Activated naive CD8-positive, alpha-beta T cell treated with anti-CD3 and anti-CD28 coated beads, Interleukin-2, amount 50 U/mL, for 16 hours (primary cell): ENCODE measurements at places on chromosomes 1 and 21.

DNA sequence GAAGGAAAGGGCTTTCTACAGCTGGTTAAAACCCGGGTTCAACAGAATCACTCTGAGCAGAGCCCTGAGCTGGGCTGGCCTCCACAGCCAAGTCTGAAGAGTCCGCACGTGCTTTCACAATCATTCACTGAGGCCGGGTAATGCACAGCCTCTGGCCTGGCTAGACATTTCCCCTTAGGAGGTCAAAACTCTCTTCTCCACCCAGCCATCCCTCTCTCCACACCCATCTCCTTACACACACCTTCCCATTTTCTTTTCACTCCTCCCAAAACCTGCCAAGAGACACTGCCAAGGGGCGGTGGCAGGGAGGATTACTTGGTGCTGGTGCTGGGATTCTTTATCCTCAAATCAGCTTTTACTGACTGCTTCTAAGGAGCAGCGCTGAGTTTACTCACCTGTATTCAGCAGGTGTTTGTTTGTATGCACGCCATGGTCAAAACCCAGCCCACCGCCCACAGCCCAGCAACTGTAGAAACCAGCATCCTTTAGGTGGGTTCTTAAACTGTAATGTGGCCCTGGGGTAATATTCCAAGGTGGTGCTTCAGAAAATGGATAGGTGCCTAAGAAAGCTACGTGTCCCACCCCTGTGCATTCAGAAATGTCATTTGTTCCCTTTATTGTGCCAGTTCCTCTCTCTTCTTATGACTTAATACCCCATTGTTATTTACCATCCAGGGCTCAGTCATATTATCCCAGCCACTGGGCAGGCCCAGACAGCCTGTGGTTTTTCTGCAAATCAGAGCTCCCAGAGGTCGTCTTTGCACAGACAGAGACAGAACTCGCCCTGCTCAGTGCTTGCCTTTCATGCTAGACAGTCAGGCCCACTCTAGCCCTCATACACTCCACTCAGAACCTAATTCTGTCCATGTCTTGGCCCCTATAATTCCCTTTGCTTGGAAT lies 80.2 kb downstream of the ADSS2 start:
- no peak for DNase-seq

- no peak for DNase-seq
Observed at GRCh38 chr1:202411422-202411821, 62.9 kb downstream of the PPP1R12B start.

DNA sequence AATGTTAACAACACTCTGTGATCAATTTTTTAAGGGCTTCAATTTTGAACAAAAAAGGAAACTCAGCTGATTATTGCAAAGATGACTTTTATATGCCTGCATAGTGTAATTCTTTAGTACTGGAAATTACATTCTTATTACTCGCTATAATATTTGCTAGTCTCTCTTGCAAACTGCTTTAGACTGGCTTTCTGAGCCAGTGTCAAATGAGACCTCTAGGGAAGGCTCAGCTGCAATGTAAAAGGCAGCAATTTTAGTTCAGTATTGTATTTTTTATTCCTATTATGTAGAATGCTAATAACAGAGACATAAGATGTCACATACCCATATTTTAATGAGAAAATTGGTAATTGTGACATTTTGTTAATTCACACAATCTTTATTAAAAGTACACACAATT lies 338.1 kb upstream of the LYPLAL1 start:
- no peak for DNase-seq

DNA sequence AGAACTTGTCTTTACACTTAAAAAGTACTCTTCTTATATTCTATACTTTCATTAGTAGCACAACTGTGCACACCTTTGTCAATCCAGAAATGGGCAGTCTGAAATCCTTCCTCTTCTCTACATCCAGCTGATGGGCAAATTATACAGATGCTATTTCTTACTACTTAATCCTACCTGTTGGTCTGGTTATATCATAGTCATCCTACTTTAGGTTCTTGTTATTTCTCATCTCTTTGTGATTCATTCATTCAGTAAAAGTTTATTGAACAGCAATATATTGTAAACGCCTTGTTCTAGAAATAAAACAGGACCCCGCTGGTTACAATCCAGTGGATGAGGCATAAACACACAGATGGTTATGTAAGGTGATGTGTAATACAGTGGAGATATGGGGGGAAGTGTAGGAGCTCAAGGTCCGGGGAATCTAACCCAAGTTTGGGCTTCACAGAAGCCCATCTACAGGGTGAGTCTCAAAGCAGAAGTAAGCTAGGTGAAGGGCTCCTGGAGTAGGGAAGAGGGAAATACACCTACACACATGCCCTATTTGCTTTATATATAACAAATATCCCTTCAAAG lies 11.8 kb upstream of the FUBP1 start:
- no peak for DNase-seq

DNA sequence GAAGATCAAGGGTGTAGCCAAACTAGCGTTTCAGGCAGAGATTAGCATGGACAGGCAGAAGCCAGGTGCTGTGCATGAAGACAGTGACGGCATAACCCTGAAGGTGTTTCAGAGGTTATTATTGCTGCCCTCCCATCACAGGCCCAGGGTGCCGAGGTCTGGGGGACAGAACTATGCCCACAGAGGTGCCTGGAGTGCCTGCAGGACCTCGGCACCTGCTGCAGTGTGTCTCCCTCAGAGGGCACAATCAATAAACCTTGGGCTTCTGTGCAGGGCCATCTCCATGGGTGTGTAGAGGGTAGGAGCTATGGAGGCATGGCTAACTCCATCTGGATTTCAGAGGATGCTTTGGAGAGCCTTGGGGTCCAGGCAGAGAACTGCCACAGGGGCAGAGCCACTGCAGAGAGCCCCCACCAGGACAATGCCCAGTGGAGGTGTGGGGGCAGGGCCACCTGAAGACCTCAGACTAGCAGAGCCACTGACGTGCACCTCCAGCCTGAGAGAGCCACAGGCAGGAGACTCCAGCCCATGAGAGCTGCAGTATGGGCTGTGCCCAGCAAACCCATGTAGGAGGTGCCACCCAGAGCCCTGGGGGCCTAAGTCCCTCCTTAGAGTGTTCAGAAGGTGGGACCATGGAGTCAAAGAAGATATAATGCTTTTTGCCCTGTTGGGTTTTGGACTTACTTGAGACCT lies 5.7 kb upstream of the ABCG1 start:
- no peak for DNase-seq

DNA sequence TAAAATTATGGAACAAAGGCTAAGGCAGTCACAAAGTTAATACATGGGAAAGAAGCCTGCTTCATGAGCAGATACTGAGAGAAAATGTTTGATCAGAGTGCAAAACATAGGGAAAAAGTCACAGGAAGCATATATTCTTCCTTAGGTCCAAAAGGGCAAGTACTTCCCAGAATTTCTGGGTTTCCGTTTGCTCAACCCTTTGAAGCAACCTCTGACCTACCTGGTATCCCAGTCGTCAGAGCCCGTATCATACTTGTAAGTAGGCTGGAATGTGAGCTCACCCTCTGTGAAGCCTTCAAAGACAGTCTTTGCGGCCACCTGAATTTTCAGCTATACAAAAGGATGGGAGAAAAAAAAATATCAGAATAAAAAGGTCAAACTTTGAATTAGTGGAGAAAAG lies 20.5 kb upstream of the MTF1 start:
- no peak for DNase-seq

- no peak for DNase-seq
Observed at GRCh38 chr1:167000546-167000945, 11.5 kb downstream of the MAEL start.

DNA sequence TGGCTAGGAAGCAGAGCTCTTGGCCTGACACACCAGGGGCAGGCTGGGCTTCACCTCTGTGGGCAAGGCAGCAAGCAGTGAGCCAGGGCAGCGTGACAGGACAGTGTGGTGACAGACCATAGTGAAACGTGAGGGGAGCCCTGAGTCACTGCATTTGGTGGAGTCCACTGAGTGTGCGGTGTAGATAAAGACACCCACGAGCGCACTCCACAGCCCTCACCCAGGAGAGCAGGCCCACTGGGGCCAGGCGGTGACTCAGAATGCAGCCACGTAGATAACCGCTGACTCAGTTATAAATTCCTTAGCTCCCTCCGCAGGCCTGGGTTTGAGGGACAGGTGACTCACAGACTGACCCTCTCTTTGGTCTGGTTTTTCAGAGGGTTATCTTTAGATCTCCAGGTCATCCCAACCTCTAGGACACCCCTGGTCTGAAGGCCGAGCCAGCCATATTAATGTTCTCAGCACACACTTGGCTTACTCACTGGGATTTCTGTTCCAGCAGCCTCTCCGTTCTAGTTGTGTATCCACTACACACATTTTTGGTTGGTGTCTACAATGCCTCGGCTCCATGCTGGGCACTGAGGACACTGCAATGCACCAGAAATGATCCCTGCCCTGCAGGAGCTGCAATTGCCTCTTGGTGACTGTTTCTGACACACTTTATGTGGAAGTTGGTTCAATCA lies 90.2 kb upstream of the TSPAN2 start:
- DNase-seq = no peak

- no peak for DNase-seq
Observed at GRCh38 chr1:246372559-246372958, 134.5 kb downstream of the SMYD3 start.

DNA sequence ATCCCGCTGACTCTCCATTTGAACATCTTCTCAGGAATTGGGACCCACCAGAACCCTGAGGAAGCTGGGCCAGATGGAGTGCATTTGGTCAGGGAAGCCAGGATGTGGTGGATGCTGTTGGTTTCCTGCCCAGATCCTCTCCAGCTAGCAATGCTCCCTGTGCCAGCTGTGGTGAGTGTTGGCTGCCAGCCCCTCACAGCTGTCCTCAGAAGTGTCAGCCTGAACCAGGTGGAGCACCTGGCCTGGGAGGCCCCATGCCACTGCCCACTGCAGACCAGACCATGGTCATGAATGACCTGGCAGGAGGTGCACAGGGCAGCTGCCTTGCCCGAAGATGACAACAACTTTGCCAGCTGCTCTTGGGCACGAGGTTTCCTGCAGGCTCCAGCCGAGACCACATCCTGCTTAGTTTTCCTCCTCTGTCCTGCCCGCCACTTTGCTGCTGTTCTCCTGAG lies 54.4 kb downstream of the PRSS38 start:
- DNase-seq = no peak

GRCh38 chr1:66182551-66183178 lies 351.3 kb upstream of the SGIP1 start:
- DNase-seq = no peak

DNA sequence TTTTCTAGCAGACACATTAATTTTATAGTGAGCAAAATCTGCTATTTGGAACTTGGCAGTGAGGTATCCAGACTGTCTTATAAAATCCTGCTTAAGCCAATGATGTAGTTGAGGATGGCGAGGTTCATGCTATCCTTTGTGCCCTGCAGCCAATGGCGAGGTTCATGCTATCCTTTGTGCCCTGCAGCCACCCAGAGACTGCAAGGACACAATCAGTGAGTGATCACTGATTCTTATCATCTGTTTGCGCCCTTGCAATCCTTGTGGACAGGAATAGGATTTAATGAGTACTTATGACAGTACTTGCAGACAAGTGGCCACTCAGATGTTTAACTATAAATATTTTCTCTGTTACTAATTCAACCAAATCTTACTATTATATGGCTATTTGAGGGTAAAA lies 112.6 kb downstream of the EIF4G3 start:
- no peak for DNase-seq

DNA sequence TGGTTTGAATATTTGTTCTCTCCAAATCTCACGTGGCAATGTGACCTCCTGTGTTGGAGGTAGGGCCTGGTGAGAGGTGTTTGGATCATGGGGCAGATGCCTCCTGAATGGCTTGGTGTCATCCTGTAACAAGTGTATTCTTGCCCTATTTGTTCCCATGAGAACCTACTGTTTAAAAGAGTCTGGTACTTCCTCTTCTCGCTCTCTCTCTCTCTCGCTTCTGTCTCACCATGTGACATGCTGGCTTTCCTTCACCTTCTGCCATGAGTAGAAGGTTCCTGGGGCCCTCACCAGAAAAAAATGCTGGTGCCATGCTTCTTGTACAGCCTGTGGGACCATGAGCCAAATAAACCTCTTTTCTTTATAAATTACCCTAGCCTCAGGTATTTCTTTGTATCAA lies 8.4 kb upstream of the PAXBP1 start:
- DNase-seq = no peak

DNA sequence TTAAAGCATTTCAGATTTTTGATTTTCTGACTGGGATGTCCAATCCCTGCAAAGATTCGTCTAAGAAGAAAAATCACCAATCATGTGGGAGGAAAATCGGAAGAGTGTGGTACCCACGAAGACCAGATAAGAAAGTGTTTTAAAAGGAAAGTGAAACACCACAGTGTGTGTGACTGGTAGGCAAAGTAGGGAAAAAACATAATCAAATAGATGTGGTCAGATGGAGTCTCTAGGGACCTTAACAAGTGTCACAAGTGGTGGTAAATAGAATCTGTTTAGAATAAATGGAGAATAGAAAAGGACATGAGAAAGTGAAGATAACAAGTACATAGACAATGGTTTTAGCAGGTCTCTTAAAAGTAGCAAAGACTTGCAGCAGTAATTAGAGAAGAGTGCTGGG lies 154.6 kb downstream of the SLC30A10 start:
- DNase-seq = no peak

DNA sequence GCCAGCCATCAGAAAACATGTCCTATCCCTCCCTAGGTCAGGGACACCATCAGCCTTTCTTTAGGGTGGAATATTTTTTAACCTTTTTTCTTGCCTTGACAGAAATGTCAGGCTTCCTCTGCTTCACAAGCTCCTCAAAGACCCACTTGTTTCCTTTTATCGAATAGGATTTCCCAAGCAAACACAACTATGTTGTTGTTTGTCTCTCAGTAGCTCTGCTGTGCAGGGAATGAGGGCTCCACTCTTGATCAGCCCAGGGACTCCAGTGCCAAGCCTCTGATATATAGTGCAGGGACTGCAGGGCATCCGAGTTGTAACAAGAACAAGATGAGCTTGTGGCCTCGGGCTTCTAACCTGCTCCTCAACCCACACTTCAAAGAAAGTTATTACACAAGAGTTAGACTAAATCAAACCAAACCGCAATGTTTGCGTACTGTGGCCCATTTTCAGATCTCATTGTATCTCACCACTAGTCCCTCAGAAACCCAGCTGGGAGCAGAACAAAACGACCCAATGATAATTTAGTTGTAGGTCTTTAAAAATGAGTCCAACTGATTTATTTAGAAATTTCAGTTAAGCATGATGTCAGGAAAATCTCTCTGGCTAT lies 108.1 kb downstream of the ATG4C start:
- DNase-seq = no peak

- no peak for DNase-seq
Observed at GRCh38 chr1:53388963-53389362, 61.1 kb upstream of the LRP8 start.

- no peak for DNase-seq
Observed at GRCh38 chr1:94332516-94332915, 85.7 kb upstream of the ABCD3 start.

- DNase-seq = no peak
Observed at GRCh38 chr1:159884296-159884695, 15.7 kb downstream of the CFAP45 start.

DNA sequence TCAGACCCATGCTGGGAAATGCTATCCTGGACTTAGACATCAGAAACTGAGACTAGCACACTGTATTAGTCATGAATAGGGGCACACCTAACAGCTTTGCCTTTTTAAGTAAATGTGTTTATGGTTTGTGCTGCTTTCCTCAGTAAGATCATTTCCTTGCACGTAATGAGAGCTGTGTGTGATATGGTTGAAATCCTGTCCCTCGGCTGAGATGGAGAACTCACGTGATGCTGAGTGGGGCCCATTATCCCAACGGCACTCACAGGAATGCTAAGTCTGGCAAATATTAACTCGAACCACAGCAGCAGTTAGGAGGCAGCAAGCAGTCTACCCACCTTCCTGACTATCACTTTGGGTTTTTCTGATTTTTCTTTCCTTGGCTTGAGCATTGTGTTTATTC lies 38.2 kb downstream of the BCL9 start:
- no peak for DNase-seq

- no peak for DNase-seq
Observed at GRCh38 chr1:29392486-29393450, 156.4 kb downstream of the PTPRU start.
